Cerebellar nuclear complex (tissue), 1 donor: ENCODE measurements at places on chromosomes 2 and 18.

GRCh38 chr2:182134201-182134600, 148.5 kb downstream of the PPP1R1C start:
- no peak for DNase-seq

GRCh38 chr18:23270986-23271680, 135.8 kb downstream of the CABLES1 start:
- no peak for DNase-seq

DNA sequence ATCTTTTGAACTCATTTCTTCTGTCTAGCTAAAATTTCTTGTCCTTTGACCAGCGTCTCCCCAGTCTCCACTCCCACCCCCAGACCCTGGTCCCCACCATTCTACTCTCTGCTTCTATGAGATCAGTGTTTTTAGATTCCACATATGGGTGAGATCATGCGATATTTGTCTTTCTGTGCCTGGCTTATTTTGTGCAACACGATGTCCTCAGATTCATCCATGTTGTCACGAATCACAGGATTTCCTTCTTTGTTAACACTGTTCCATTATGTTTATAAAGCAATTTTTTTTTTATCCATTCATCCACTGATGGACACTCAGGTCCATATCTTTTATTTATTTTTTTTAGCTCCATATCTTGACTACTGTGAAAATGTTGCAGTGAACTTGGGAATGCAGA, 16.0 kb upstream of the ACYP2 start:
- no peak for DNase-seq

DNA sequence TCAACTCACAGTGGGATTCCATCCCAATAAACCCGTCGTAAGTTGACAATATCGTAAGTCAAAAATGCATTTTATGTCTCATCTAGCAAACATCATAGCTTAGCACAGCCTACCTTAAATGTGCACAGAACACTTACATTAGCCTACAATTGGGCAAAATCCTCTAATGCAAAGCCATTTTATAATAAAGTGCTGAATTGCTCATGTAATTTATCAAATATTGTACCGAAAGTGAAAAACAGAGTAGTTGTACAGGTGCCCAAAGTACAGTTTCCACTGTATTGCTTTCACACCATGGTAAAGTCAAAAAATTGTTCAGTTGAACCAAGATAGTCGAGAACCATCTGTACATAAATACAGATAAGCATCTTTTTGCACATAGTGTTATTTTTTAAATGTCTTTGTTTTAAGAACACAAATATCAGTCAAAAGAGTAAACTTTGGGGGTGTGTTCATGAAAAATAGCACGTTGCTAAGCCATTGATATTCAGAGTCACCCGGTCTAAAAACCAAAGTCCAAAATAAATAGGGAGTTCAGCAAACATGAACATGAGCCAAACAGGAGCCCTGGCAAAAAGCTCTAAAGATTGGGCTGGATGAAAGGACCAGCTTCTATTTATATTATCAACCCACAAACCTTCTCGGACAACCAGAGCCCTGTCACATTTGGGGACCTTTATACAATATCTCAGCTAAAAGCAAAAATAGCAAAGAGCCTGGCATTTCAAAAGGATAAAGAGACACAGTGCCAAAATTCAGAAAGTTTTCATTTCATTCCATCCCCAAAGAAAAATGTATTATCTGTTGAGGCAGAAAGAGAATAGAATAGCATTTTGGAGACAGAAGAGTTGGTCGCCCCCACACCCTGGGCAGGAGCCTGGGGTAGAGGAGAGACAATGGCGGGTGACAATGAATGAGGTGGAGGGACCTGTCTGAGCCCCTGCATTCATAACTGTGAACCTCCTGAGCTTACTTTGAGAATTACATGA, 105.9 kb upstream of the SH3BP4 start:
- no peak for DNase-seq

DNA sequence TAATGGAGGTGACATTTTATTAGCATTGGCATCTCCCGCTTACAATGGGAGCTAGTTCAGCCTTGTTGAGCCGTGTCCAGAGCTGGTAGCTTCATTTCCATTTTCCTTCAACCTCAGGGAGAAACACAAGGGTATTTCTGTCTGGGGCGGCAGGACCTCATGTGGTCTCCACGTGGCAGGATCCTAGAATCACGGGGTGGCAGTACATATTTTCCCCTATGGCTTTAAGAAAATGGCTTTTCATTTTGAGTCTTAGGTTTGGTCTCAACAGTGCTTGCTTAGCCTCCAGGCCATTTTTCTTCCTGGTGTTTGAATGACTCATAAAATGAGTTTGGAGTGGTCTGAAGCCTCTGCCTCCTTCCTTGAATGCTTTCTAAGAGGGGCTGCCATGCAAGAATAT, 20.3 kb downstream of the CABLES1 start:
- DNase-seq: no peak

DNA sequence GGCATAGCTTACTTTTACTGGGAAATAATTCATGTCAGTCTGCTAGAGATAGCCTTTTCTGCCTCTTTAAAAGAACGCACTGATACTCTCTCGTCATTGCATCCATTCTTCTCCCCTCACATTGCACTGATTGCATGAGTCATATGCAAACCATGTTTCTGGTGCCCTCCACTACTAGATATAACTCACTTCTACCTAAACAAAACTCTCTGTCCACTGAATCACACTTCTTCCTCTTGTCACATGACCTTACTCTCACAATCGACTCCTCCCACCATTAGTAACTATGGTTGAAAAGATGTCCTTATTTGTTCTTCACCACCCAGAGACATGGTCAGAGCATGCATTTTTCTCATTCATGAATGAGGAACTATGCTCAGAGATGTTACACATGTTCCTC, 158.0 kb downstream of the CSRNP3 start:
- no peak for DNase-seq

- DNase-seq: no peak
Measured at GRCh38 chr2:10057231-10058107, 14.1 kb downstream of the KLF11 start.

DNA sequence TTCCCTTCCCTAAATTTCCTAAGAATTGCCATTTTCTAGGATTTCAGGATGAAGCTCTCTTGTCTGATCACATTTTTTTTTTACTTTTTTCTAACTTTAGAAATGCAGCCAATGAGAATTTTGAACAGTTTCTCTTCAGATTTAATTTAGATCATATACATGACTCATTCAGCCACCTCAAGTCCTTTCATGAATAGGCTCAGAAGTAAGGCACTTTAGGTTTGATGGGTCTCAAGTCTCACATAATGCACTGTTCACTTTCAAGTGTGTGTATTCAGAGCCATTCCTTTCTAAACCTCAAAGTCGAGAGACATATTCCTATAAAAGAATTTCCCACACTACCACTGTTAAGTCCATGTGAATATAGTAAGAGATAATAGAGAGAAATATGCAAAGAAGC, 614.1 kb upstream of the VRK2 start:
- no peak for DNase-seq

GRCh38 chr2:71250935-71251334, 24.0 kb upstream of the PAIP2B start:
- no peak for DNase-seq

GRCh38 chr2:25030702-25031101, 11.2 kb upstream of the EFR3B start:
- DNase-seq: no peak

DNA sequence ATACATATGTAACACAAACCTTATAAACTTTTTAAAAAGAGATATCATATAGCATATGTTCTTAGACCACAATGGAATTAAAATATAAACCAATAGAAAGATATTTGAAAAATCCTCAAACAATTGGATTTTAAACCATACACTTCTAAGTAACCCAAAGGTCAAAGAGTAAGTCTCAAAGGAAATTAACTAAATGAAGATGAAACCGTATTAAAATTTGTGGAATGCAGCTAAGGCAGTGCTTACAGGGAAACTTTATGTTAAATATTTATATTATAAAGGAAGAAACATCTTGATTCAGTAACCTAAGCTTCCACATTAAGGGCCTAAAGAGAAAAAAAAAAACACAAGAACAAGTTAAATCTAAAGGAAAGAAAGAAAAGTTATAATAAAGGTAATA, 966.1 kb downstream of the SLC4A3 start:
- no peak for DNase-seq

- no peak for DNase-seq
Measured at GRCh38 chr2:121562269-121563176, 31.8 kb downstream of the RNU4ATAC start.

DNA sequence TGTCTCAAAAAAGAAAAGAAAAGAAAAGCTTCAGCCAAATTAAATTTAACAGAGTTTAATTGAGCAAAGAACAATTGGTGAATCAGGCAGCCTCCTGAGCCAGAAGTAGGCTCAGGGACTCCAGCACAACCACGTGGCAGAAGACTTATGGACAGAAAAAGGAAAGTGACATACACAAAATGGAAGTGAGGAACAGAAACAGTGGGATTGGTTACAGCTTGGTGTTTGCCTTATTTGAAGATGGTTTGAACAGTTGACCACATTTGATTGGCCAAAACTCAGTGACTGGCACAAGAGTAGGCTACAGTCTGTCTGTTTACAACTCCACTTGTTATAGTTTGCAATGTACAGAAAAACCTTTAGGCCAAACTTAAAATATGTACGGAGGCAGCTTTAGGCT, 83.1 kb downstream of the SOCS6 start:
- no peak for DNase-seq

- no peak for DNase-seq
Measured at GRCh38 chr18:55390898-55391297, 197.1 kb downstream of the TCF4 start.

GRCh38 chr2:233280114-233280693, 27.4 kb upstream of the SAG start:
- no peak for DNase-seq

- DNase-seq: no peak
Measured at GRCh38 chr2:33531549-33532059, 55.2 kb downstream of the RASGRP3 start.

DNA sequence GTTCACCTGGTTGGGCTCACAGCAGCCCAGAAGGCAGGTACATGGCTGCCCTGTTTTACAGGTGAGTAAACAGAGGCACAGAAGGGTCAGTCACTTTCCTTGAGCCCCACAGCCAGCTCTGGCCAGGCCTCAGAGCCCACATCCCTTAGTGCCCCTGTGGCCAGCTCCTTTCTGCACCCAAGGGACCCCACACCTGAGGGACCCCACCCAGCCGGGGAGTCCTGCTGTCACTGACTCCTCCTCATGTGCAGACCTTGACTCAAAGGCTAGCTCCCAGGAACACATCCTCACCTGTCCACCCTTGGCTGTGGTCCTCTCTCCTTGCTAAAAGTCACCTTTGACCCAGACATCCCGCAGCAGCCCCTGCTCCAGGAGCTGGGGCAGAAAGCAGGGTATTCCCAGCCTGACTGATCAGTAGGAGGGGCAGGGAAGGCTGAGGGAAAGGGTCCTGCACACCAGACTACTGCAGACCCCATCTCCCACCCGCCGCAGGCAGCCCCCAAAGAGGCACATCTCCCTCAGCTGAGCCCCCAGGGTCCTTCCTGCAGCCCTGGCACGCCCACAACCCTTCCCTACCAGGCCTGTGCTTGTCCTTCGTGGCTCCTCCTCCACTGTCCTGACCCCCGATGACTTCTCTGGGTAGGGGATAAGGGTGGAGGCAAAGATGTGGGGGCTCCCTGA, 9.8 kb upstream of the ARHGEF4 start:
- DNase-seq: no peak

DNA sequence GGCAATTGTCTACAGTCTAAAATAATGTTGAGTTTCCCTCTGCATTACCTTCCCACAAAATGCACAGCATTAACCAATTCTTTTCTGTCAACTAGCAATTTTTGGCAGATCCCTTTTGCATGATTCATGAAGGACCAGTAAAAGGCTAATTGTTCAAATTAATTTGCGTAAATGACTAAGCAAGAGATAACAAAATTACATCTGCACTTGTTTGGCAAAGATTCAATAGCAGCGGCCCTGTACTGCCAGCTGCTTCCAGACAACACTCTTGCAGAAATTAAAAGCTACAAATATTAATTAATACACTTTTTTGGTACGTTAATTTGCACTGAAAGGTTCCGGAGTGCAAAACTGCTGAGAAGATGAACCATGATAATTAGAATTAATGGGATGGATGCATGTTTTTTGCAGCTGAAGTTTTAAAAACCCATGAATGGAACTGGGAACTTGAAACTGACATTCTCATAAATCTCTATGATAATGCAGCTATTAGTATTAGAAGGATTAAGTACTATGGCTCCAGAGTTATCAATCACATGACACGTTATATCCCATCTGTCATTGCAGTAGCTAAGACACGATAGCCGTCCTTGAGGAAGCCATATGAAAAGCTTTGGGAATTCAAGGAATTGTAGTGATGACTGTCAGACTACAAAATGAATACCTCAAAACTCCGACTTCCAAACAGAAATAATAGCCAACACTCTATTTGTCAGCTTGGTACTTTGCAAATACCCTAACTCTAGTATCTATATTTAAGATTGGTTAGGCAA, 1268.3 kb upstream of the ACVR2A start:
- DNase-seq: no peak
